A673 (cell line): ENCODE measurements at places on chromosomes 7 and 10.
A peak's percentile ranks its signal among the peaks of the same experiment; 100 is the strongest.

DNA sequence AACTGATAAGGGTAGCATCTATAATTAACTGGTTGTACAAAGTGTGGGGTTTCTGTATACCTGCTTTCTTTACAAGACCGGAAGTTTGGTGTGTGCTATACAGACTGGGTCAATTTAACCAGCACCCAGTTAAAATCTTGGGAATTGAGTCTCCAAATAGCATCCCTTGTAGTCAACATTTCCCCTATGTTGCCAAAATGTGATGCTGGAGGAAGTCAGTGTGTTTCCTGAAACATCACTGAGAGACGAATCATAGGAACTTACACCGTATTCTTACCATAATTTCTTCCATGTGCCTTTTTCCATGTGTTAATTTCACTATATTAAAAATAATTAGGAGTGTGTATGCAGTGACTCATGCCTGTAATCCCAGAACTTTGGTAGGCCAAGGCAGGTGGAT is 1.7 kb downstream of the AKR1C4 start:
- no peak for DNase-seq

DNA sequence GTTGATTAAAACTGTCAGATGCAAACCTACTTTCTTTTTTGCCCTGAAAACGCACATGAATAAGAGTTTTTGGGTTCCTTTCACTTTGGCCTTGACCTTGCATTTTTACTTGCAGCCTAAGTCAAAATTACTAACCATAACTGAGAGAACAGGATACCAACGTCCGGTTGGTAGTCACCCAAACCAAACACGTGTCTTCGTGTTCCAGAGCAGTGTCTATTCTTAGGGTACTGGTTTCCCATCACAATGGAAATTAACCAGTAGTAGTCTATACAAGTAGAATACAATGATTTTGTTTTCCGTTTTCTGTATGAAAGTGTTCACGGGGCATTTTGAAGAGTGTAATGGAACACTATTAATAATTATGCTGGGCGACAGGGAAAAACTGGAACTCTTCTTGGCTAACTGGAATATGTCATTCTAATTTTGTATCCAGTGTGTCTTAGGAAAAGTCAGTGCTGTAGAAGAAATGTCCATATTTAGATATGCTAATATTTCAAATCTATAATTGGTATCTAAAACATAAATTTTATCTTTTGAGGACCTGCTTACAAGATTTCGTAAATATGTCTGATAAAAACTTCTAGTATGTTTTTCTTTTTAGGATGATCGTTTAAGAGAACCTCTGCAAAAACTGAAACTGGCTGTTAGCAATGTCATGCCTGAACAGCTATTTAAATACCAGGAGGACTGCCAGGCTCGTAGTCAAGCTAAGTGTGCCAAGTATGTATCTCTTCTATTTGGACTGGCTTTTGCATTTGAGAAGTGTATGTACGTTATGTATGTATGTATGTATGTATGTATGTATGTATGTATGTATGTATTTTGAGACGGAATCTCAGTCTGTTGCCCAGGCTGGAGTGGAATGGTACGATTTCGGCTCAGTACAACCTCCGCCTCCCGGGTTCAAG is 40.9 kb downstream of the UBN2 start:
- DNase-seq: no peak

GRCh38 chr10:63281967-63282366 is 148.8 kb downstream of the NRBF2 start:
- no peak for DNase-seq

DNA sequence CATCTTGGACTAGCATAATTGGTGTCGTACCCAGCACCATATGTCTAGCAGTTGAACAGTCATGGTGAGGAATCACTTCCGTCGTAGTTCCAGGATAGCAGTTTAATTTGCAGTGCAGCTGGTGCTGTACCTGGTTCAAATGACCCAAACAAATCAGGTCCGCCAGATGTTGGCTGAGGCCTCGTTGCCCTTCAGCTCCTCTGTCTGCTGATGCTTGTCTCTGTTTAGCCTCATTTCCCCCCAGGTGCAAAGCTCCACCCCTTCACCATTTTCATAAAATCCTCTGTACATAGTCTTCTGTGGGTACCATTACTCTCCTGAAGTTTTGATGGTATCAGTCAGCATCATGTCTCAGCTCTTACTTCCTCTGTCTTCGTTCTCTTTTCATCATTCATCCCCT is 35.1 kb downstream of the UMAD1 start:
- DNase-seq: no peak

DNA sequence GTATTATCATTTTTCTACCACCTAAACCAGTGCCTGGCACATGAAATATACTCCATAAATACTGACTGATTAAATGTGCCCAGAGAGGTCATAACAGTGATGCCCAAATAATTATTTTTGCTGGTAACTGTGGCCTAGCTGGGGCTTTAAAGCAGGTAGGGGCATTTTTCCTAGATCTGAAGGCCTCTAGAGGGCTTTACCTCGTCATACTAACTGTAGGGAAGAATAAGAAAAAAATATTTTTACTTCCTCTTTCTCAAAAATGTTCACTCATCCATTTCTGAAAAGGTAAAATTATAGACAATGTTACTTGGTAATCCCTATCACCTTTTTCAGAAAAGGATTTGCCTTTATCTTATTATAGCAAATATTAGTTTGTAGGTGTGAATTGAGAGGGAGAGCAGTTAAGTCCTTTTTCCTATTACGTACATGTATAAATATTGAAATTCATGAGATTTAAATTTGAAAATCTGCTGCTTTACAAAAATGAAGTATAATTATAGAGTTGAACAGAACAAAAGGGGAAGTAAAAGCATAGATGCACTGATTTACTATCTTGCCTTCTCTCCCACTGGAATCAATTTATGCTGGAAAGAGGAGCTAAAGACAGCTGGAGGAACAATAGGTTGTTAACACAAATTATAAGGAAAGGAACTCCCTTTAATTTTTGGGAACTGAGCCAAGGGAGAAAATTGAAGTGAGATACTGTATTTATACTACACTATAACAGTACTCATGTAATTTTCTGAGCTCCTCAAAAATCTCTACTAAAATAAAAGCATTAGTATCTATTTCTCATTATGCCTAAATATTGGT is 71.5 kb upstream of the NOBOX start:
- DNase-seq: peak; percentile 13

DNA sequence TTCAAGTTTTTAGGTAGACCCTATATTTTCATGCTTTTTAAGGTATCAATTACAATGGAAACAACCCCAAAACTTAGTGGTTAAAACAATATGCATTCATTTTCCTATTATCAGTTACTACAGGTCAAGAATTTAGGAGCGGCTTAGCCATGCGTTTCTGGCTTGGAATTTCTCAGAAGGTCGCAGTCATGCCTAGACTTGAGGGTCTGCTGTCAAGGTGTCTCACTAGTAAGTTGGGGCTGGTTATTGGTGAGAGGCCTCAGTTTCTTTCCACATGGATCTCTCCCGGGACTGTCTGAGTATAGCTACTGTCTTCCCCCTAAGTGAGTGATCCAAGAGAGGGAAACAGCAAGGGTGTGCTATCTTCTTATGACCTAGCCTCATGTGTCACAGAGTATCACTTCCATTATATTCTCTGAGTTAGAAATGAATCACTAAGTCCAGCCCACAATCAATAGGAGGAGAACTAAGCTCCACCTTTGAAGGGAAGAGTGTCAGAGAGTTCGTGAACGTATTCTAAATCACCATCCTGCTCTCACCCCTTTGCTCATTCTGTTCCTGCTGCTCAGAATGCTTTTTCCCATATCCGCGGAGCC is 80.5 kb downstream of the RTKN2 start:
- DNase-seq: no peak

DNA sequence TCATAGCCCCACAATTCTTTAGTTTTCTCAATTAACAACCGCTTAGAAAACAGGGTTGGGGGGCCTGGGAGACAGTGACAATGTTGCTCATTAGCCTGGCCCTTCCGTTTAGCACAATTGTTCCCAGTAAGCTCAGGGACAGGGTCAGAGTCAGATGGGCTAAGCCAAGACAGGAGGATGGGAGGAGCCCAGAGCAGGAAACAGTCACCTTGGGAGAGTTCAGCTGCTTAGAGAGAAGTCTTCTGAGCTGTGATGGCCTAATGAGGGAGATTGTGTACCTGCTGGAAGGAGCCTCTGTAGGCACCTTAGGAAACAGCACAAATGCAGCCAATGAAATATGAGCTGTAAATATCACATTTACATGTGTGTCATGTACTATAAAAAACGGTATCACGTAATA is 35.9 kb downstream of the SVOPL start:
- no peak for DNase-seq
